H1 (cell line): ENCODE measurements at places on chromosomes 1 and 21.

DNA sequence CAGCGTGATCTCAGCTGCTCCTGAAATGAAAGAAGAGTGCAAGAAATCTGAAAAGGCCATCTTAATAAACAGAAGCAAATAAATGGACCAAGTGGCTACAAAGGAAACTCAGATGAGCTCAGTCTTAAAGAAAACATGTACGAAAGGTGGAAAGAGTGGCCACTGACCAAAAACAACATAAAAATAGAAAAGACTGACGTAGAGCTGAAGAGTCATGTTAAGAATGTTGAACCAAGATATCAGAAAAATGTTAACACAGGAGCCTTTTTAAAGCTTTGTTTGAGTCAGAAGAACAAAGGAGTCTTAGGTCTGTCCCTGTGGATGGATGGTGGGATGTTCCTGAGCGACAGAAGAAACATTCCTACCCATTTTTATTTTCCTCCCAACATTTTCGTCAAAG, 30.8 kb upstream of the ZNF648 start:
- H3K4me1 ChIP-seq = peaks cover 5% of the 10 kb centered on the region
- H3K27ac ChIP-seq = no peak overlapping the region
- DNase-seq = no peak
- no peaks in the 10 kb centered on the region for H3K36me3 ChIP-seq
- H3K27me3 ChIP-seq = no peaks in the 10 kb centered on the region
- H3K4me3 ChIP-seq = no peak overlapping the region

- no peaks in the 10 kb centered on the region for H3K27me3 ChIP-seq
- peaks cover 28% of the 10 kb centered on the region for H3K4me1 ChIP-seq
- no peaks in the 10 kb centered on the region for H3K36me3 ChIP-seq
- H3K27ac ChIP-seq = no peak overlapping the region
- no peak for DNase-seq
- no peak overlapping the region for H3K4me3 ChIP-seq
Observed at GRCh38 chr1:184499616-184500015, 112.8 kb downstream of the C1orf21 start.

DNA sequence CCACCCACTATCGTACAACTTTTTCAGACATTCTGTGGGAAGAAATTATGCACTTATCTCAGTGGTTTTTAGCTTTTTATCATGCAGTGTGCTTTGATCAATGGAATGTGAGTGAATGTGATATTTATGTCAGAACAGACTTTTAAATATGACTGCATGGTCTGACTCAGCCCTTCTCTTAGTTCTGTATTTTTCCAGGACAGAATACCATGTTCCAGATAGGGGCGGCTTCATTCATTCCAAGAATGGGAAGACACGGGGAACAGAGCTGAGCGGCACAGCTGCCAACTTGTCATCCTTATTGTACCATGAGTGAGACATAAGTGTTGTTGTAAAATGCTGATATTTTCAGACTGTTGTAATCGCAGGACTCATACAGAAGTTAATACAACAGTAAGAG, 214.6 kb upstream of the NCAM2 start:
- H3K27ac ChIP-seq = no peak overlapping the region
- H3K27me3 ChIP-seq = no peaks in the 10 kb centered on the region
- no peak for DNase-seq
- no peaks in the 10 kb centered on the region for H3K4me1 ChIP-seq
- no peak overlapping the region for H3K4me3 ChIP-seq

DNA sequence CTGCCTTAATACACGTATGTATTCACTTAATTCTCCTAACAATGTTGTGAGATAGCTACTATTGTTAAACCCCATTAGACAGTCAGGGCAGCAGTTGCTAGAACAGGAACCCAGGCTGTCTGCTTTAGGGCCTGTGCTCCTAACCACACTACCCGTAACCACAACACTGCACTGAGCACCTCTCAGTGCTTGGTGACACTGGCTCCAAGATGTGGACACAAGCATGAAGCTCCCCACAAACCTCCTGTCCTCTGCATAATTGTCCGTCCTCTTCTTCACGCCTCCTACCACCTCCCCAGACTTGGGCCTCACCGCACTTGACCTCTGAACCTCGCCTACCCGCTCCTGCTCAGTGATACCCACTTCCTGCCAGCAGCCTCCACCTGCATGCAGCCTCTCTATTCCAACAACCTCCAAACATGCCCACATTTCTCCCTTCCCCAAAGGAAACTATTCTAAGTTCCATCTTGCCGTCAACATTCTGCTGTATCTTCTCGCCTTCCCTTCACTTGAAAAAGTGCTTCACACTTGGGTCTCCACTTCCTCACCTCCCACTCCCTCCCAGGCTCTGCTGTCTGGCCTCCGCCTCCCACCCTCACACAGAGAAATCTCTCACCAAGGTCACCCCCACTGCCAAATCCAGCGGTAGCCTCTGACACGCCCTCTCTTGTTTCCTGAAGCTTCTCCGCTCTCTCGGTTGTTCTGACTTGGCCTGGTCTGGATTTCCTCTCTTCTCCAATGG, 14.6 kb upstream of the AHDC1 start:
- H3K4me1 ChIP-seq = peaks cover 6% of the 10 kb centered on the region
- H3K4me3 ChIP-seq = no peak overlapping the region
- H3K27ac ChIP-seq = no peak overlapping the region

DNA sequence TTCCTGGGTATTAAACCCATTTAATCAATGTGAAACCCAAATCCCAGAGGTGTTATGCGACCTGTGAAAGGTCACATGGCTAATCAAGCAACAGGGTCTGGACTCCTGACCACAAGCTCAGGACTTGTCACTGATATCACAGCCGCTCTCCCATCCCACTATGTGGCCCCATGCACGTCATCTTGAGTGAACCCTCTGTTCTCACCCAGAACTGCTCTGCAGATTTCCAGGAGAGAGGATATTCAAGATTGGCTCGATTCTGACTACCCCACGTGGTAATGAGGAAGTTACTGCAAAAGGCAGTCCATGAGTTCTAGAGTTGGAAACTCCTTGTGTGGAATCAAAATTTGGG, 173.5 kb upstream of the ETV3 start:
- no peak overlapping the region for H3K27ac ChIP-seq
- no peaks in the 10 kb centered on the region for H3K36me3 ChIP-seq
- H3K4me3 ChIP-seq = no peak overlapping the region

- no peaks in the 10 kb centered on the region for H3K4me1 ChIP-seq
- H3K36me3 ChIP-seq = no peaks in the 10 kb centered on the region
- H3K27ac ChIP-seq = no peak overlapping the region
- no peaks in the 10 kb centered on the region for H3K27me3 ChIP-seq
- no peak for DNase-seq
- H3K4me3 ChIP-seq = no peak overlapping the region
Observed at GRCh38 chr1:53139951-53140361, 2.5 kb downstream of the SLC1A7 start.

- DNase-seq = no peak
- no peaks in the 10 kb centered on the region for H3K36me3 ChIP-seq
- no peaks in the 10 kb centered on the region for H3K27me3 ChIP-seq
- no peaks in the 10 kb centered on the region for H3K4me1 ChIP-seq
Observed at GRCh38 chr1:209727286-209727685, 22.6 kb downstream of the HSD11B1 start.

GRCh38 chr1:110604586-110605148, 1.5 kb downstream of the KCNA2 start:
- H3K4me3 ChIP-seq = no peak overlapping the region
- H3K27me3 ChIP-seq = peaks cover 61% of the 10 kb centered on the region
- H3K27ac ChIP-seq = no peak overlapping the region
- DNase-seq = no peak

DNA sequence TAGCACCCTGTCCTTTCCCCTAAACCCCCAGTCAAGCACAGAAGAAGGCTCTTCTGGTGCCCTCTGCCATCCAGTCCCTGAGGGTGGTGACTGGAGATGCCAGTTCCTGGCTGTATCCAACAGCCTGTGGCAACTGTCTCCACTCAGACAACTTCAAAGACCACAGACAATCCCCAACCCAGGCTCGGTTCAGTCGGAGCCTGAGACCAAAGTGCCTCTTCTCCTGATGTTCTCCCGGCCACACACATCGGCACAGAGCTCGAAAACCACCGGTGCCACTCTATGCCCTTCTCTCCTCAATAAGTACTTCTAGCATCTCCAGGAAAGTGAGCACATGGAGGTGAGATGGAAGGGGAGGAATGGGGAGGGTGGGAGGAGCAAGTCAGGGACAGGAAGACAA, 39.6 kb upstream of the HMGB4 start:
- H3K27me3 ChIP-seq = no peaks in the 10 kb centered on the region
- no peak for DNase-seq
- no peak overlapping the region for H3K4me3 ChIP-seq
- H3K4me1 ChIP-seq = no peaks in the 10 kb centered on the region

GRCh38 chr1:50438945-50439344, 15.7 kb upstream of the DMRTA2 start:
- no peaks in the 10 kb centered on the region for H3K4me1 ChIP-seq
- H3K27ac ChIP-seq = no peak overlapping the region
- H3K27me3 ChIP-seq = no peaks in the 10 kb centered on the region
- H3K36me3 ChIP-seq = no peaks in the 10 kb centered on the region
- DNase-seq = no peak

DNA sequence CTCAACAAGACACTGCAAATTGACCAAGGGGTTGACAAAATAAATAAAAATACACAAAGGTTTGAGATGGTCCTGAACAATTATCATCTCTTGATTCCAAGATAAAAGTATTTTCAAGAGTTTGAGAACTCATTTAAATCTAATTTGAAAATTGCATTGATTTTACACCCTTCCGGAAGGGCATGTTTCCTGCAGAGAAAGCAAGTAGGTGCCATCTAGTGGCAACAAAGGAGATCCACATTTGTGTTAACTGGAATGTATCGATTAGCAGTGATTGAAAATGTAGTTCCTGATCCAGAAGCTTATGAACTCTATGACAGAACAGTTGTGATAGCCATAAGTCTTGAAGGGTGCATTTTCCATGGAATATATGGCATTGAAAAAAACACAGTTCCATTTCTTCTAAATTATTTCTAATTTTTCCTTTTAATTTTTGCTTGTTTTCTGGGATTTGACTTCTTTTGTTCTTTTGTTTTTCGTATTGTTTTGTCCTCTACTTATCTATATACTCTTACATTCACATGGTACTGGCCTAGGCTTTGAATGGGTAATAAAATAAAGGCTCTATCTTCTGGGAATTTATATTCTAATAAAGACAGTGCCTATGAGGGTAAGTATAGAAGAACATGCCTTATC, 143.7 kb downstream of the DNM3 start:
- DNase-seq = no peak
- H3K36me3 ChIP-seq = no peaks in the 10 kb centered on the region
- no peaks in the 10 kb centered on the region for H3K4me1 ChIP-seq

DNA sequence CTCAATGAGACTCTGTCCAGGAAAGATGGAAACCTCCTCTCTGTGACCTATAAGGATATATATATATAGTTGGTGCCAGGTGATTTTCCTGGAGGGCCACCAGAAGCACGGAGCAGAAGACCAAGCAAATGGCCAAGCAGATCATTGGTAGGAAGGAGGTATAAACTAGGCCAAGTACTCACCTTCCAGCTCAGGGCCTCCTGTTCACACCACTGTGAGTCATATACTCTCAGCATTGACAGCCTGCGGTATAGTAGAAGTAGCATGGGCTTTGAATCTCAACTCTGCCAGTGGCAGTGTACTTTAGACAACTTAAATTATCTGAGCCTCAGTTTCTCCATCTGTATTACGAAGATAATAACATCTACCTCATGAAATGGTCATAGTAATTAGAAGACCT, 15.4 kb downstream of the IL12RB2 start:
- H3K4me1 ChIP-seq = no peaks in the 10 kb centered on the region; the same call in 1 of the 2 replicates
- no peak overlapping the region for H3K4me3 ChIP-seq
- H3K27me3 ChIP-seq = no peaks in the 10 kb centered on the region
- no peak overlapping the region for H3K27ac ChIP-seq
- H3K36me3 ChIP-seq = no peaks in the 10 kb centered on the region

- no peak overlapping the region for H3K27ac ChIP-seq
- no peak for DNase-seq
- H3K27me3 ChIP-seq = no peaks in the 10 kb centered on the region
- no peak overlapping the region for H3K4me3 ChIP-seq
Observed at GRCh38 chr1:76807543-76808260, 59.6 kb upstream of the ST6GALNAC5 start.

DNA sequence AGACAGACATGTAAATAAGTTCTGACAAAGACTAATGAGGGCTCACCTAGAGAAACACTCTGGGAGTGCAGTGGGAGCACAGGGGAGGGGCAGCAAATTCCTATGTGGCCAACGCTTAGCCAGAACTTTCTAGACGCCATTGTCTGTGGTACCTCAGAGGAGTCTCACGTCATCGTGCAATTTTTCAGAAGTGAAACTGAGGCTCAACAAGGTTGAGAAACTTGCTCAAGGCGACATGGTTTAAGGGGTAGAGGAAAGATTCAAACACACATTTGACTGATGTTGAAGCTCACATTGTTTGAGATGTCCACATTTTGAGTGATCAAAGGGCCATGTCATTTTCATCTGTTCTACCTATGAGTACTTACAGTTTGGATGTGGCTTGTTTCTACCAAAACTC, 152.6 kb upstream of the LMO4 start:
- no peaks in the 10 kb centered on the region for H3K4me1 ChIP-seq
- no peak overlapping the region for H3K27ac ChIP-seq
- H3K27me3 ChIP-seq = no peaks in the 10 kb centered on the region
- H3K36me3 ChIP-seq = no peaks in the 10 kb centered on the region
- DNase-seq = no peak
